Lower lobe of right lung (tissue), 2 donors: ENCODE measurements at places on chromosomes 7 and 10.

GRCh38 chr7:5666361-5666760 lies 115.1 kb downstream of the RNF216 start:
- DNase-seq: no peak

DNA sequence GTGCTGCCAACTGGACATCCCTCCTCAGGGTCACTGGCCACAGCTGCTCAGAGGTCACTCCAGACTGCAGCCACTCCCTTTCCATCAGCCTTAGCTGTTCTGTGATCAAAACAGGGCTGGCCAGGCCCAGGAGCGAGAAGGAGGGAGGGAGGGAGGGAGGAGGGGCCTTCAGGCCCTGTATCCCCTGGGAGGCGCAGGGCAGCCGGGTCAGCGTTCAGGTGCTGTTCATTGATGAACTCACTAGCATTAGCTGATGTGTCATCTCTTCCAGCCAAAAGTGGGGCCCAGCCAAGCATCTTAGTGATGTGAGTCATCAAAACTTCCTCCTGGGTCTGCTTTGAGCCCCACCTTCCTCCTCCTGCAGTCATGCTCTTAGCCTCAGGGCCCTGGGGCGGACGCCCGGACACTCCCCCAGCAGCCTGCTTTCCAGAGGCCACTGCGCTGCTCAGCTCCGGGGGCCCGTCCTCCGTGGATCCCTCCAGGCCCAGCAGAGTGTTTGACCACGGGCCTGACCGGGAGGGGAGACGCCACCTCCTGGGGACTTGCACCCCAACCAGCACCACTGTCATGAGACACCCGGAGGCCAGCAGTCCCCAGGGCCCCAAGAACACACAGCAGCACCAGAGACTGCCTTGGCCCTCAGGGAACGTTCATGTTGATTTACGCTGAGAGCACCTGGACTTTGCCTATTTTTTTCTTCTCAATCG lies 149.2 kb downstream of the PRKAG2 start:
- DNase-seq: peak; percentile 67

- no peak for DNase-seq
These were observed 87.2 kb downstream of the KCNMA1 start for GRCh38 chr10:77550378-77550777.

DNA sequence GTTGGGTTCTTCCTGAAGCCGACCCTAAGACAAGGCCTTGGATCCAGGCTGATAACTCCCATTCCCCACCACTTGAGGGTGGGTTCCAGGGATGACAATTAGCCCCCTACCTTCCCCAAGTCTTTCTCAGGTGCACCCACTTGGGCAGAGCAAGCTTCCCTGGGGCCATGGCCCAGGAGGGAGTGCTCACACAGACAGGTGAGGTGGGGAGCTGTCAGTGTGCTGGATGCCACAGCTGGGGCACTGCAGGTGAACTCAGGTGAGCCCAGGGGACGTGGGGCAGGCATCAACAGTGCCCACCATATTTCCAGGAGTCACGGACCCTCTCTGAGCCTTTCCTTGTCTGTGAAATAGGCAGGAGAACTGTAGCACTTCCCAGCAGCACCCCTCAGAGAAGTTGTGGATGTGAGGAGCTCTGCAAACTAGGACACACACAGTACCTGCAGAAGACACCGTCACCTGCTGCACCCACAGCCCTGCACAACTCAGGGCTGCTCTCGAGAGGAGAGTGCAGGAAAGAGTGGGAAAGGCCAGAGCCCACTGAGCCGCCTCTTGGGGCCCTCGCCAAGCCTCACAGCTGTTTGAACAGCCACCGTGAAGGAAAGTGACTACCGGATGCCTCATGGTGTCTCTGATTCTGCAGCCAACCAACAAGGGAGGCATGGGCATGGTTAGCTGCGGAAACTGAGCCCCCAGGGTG lies 17.9 kb downstream of the SH3PXD2A start:
- no peak for DNase-seq

DNA sequence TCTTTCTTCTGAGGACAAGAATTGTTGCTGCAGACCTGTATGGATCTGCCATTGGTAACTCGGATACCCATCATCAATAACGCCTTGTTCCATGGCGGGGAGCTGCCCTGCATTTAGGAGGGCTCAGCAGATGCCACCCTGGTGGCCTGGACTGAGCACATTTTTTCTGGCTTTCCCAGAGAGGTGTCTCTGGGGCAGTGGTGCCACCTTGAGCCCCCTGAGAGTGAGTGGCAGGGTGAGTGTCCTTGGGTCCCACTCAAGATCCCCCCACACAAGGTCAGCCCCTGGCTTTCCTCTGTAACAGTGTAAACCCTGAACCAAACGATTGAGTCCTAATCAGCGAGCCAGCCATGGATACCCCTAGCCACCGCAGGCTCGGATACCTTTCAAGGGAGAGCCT lies 258.6 kb downstream of the GLRX3 start:
- no peak for DNase-seq

GRCh38 chr7:52857367-52857766 lies 178.1 kb upstream of the POM121L12 start:
- no peak for DNase-seq

GRCh38 chr7:105655500-105656380 lies 74.4 kb upstream of the EFCAB10 start:
- DNase-seq: no peak
